NCI-H69 (cell line): ENCODE measurements at places on chromosomes 16 and 17.
A peak's percentile ranks its signal among the peaks of the same experiment; 100 is the strongest.

DNA sequence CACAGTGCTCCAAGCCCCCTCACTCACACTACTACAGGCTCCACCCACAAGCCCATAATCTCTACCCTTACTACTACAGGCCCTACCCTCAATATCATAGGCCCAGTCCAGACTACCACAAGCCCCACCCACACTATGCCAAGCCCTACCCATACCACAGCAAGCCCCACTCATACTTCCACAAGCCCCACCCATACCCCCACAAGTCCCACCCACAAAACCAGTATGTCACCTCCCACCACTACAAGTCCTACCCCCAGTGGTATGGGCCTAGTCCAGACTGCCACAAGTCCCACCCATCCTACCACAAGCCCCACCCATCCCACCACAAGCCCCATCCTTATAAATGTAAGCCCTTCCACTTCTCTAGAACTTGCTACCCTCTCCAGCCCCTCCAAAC is 13.8 kb downstream of the RIPOR1 start:
- peak; percentile 6 for DNase-seq

- DNase-seq, result peak; percentile 59
These were observed 32.9 kb upstream of the TOB1 start for GRCh38 chr17:50899005-50899460.

DNA sequence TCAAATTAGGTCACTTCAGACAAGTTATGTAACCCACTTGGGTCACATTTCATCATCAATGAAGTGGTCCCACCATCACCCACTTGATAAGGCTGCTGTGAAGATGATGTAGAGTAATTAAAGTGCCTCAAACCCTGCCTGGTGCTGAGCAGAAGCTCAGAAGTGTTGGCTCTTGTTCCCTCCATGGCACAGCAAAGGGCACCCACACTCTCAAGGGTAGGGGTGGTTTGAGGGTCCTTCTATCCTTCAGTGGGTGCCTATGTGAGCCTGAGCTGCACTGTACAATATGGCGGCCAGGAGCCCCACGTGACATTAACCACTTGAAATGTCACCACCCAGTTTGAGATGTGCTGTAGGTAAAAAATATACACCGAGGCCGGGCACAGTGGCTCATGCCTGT is 71.5 kb downstream of the CYTH1 start:
- DNase-seq, result no peak

- DNase-seq, result peak; percentile 78
These were observed 8.9 kb upstream of the CDC42EP4 start for GRCh38 chr17:73320601-73321264.

DNA sequence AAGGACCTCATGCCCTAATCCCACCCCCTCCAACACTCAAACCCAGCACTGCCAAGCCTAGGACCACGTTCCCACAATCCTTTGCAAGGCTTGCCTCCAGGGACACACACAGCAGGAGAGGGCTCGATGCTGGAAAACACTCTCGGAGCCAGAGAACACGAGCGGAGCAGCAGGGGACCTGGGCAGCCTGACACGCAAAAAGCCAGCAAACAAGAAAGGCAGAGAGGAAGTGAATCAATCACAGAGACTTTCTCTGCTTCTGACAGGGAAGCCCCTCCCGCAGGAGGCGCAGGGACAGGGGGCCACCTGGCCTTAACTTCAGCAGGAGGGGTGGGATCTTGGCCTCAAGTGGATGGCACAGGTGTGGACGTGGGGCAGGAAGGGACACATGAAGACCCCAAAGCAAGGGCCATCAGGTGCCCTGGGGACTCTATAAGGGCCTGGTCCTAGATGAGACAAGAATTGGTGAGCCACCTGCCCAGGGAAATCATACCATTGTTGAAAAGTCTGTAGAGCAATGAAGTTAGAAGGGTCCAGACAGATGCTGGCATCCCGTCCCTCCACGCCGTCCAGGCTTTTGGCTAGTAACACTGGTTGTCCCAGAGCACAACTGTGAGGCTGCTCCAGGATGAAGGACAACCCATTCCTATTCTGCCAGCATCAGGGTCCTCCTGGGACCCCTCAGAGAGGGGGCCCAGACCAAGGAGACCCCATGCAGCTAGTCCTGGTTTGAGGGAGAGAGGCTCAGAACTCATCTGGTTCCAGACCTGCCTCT is 2.2 kb downstream of the SDK2 start:
- peak; percentile 73 for DNase-seq

- no peak for DNase-seq
These were observed 579.6 kb upstream of the CDH5 start for GRCh38 chr16:65786916-65787315.

DNA sequence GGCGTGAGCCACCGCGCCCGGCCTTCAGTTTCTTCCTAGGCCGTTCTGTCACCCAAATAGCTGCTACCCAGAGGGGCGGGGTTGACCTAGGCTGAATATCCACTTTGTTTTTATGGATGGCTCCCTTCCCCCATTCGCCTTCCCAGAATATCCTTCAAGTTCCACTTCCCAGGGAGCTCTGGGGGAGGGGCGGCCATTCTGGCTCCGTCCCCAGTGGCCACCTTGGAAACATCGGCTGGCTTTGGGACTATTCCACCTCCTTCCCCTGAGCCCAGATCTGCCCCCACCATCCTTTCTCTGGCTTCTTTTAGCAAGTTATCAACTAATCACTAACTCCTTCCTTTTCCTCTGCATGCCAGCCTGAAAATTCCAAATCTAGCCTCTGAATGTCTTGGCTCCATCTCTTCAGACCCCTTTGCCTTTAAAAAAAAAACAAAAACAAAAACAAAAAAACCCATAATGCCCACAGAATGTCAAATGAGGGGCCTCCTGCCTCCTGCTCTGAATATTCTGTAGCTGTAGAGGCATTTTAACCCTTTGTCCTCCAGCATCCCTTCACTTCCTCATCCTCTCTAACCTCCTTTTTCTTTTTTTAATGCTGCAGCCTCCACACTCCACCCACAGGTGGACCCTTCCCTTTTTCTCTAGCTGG is 6.4 kb downstream of the ATP1B2 start:
- DNase-seq, result no peak

- no peak for DNase-seq
These were observed 22.6 kb downstream of the RNF213 start for GRCh38 chr17:80283116-80283852.

GRCh38 chr16:4660454-4661007 is 32.8 kb upstream of the NUDT16L1 start:
- DNase-seq, result peak; percentile 81

- DNase-seq, result no peak
These were observed 205.4 kb downstream of the ANKFN1 start for GRCh38 chr17:56358651-56359050.

GRCh38 chr17:78986048-78986648 is 6.4 kb upstream of the LGALS3BP start:
- peak; percentile 25 for DNase-seq

- no peak for DNase-seq
These were observed 52.6 kb downstream of the PLCG2 start for GRCh38 chr16:81831722-81832126.

DNA sequence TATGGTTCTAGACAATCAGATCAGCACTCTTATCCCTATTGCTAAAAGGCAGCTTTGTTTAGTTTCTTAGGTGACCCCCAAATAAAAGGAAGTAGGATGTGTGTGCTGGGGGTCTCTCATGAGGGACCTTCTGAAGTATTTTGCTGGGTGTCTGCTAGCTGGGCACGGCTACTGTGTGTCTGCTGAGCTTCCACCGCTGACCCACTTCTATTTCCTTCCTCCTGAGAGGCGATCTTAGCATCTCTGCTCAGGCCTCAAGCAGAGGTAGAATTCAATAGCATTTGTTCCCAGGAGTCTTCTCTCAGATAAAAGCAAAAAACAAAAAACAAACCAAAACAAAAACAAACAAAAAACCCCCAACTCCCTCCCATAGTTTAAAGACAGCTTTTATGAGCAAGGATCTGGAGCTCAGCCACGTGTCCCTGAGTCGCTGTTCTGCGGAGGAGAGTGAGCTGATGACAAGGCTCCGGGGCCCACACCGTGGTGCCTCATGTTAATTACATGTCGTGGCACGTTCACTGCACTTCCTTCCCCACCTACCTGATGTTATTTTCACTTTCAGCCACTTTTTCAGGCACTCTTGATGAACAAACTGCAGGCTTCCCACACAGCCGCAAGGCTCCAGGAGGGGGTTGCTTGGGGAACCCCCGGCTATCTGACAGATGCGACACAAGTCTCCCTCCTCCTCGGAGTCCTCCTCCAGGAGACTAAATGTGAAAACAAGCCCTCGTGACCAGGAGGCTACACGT is 83.5 kb downstream of the MARCHF10 start:
- DNase-seq, result peak; percentile 21

GRCh38 chr16:72355561-72355960 is 183.6 kb upstream of the PMFBP1 start:
- DNase-seq, result no peak

- no peak for DNase-seq
These were observed 14.4 kb downstream of the ZNF500 start for GRCh38 chr16:4752351-4753100.

GRCh38 chr16:85625485-85626117 is 12.5 kb downstream of the GSE1 start:
- peak; percentile 77 for DNase-seq

DNA sequence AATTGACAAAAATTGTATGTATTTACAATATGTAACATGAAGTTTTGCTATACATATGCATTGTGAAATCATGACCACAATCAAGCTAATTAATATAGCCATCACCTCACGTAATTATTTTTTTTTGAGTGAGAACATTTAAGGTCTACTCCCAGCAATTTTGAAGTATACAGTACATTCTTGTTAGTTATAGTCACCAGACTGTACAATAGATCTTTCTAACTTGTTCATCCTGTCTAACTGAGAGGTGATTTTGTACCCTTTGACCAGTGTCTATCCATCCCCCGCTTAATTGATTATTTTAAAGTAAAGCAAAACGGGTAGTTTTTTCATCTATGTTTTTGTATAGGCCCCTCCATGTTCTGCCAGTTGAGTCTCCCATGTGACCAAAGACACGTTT is 30.3 kb downstream of the NTN1 start:
- no peak for DNase-seq

DNA sequence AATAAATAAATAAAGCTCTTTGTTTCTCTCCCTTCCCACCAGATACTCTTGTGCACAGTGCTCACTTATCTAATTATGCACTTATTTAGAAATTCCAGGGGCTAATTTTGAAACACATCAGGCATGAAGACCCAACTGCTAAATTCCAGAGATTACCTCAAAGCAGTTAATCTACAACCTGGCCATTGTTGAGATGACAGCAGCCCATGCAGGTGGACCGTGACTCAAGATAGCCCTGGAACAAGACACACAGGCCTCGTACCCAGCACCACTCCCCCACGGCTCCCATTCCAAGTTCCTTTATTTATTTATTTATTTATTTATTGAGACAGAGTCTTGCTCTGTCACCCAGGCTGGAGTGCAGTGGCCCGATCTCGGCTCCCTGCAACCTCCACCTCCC is 60.1 kb upstream of the NPEPPS start:
- no peak for DNase-seq
